ENCODE measurements at places on chromosomes 16 and 17.

- DNase-seq: no peak
Measured at GRCh38 chr17:247767-248166, 66.3 kb upstream of the DOC2B start.

DNA sequence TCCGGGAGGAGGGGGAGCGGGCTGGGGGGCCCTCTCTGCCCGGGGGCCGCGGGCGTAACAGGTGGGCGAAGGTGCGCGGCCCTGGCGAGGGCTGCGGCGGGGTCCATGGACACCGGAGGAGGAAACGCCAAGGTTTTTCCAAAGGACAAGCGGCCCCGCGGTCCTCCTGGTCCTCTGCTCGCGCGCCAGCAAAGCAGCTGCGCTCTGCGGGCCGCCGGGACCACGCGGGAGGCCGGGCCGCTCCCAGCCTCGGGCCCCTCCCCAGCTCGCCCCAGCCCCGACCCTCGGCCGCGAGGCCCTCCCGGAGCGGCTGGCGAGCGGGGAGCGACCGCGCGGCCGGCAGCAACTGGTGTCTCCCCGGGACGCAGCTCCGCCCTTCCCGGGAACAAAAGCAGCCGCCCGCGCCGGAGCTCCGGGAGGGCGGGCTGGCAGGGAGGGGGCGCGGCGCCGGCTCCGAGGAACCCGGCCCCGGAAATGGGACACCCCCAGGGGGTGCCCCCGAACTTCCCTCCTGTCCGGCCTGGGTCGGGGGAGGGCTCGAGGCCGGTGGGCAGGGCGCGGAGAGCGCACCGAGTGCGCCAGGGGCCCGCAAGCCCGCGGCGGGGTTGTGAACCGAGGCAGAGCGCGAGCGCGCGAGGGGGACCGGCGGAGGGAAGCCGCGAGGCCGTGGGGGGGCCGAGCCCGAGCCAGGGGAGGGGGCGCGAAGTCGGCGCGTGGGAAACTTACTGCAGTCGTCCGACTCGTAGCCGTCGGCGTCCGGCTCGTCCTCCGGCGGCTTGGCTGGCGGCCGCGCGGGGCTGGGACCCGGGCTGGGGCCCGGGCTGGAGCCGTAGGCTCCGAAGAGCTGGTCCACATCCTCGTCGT lies 837 bp downstream of the DOC2B start:
- no peak for DNase-seq

GRCh38 chr16:78992001-78992400 lies 608.5 kb downstream of the MAF start:
- DNase-seq: no peak

GRCh38 chr16:3509470-3509928 lies 8.7 kb downstream of the CLUAP1 start:
- no peak for DNase-seq

GRCh38 chr17:511833-512251 lies 159.2 kb upstream of the RPH3AL start:
- no peak for DNase-seq

DNA sequence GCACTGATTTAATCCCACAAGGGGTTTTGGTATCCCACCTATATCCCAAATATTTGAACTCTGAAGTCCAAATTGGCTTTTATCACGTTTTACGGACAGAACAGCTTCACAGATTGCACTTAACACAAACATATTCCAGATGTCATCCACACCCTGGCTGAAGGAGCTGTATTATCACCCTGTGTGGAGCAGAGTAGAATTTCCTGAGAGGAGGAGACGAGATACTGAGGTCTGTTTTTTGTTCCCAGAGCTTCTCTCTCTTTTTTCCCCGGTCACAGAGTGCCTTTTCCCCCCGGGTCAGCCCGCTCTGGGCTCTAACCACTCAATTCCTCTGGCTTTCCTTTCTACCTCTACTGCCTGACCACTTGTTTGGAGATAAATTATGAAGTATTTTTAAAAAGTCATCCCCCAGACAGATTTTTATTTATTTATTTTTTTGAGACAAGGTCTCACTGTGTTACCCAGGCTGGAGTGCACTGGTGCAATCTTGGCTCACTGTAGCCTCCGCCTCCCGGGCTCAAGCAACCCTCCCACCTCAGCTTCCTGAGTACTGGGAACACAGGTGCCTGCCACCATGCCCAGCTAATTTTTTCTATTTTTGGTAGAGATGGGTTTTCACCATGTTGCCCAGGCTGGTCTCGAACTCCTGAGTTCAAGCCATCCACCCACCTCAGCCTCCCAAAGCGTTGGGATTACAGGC lies 30.7 kb downstream of the DNAH2 start:
- DNase-seq: no peak

DNA sequence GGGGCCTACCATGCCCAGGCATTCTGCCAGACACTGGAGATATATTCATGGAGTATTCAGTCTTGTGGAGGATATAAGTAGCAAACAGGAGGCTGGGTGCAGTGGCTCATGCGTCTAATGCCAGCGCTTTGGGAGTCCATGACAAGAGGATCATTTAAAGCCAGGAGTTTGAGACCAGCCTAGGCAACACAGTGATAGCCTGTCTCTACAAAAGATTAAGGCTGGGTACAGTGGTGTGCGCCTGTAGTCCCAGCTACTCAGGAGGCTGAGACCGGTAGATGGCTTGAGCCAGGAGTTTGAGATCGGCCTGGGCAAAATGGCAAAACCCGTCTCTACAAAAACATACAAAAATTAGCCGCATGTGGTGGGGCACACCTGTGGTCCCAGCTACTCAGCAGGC lies 37.7 kb upstream of the CDH3 start:
- DNase-seq: no peak

- DNase-seq: no peak
Measured at GRCh38 chr17:33623841-33624240, 330.7 kb upstream of the ASIC2 start.

GRCh38 chr17:81003711-81004475 lies 12.3 kb downstream of the CHMP6 start:
- no peak for DNase-seq

GRCh38 chr16:73172973-73173709 lies 125.2 kb upstream of the ZFHX3 start:
- DNase-seq: no peak

- no peak for DNase-seq
Measured at GRCh38 chr16:47829850-47830600, 325.8 kb downstream of the ABCC12 start.

GRCh38 chr17:233473-233941 lies 52.1 kb upstream of the DOC2B start:
- DNase-seq: no peak
